ENCODE measurements at places on chromosomes 6 and 20.

GRCh38 chr6:66900133-66901083 is 1193.4 kb upstream of the EYS start:
- no peak for DNase-seq

DNA sequence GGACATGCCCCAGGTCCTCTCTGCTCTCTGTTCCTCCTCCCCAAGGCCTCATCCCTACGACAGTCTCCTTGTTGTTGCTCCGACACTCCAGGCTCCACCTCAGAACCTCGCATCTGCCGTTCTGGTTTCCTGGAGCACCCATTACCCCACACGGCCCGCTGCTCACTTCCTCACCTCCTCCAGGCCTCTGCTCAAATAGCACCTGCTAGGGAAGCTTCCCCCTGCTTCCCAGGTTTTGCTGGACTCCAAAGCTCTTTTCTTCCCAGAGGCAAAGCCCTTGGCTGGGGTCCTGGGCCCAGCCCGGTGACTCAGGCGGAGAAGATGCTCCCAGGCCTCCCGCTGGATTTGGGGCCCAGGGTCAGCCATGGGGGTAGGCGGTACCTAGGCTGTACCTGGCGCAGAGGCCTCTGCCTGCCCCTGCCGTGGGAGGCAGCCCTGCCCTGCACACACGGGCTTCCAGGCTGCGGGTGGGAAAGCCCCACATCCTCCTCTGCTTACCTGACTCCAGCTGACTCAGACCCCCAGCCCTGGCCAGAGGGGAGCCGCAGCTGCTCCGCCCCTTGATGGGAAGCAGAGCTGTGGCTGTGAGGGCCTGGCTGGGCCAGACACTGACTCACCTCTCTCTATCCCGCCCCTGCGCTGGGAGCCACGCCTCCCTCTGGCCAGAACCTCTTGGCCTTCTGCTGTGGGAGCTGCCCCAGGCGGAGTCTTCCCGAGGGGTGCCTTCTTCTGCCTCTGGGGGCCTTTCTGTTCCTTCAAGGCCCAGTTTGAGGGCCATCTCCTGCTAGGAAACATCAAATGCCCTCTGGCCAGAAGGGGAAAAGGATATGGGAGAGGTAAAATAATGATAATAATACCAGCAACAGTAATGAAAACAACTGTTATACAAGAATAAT is 130.5 kb downstream of the CEBPB start:
- DNase-seq = no peak

DNA sequence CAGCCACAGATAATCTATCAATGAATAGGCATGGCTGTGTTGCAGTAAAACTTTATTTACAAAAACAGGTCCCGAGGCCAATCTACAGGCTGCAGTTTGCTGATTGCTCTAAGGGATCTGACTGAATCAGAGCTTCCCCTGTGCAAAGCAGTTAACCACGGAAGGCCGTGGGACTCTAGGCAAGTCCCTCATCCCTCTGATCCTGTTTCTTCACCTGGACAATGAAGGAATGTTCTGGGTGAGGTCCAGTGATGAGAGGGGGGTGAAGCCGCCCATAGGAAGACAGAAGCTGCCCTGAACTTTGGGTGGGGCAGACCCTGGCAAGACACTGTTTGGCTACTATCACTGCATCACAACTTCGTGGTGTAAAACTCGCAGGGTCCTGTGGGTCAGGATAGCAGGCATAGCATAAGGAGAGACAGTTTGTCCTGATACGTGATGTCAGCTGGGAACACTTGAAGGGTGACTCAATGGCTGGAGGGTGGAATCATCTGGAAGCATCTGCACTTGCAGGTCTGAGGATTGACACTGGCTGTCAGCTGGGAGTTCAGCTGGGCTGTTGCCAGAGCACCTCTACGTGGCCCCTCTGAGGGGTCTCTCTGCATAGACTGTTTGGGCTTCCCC is 33.3 kb upstream of the TGM2 start:
- DNase-seq = no peak

DNA sequence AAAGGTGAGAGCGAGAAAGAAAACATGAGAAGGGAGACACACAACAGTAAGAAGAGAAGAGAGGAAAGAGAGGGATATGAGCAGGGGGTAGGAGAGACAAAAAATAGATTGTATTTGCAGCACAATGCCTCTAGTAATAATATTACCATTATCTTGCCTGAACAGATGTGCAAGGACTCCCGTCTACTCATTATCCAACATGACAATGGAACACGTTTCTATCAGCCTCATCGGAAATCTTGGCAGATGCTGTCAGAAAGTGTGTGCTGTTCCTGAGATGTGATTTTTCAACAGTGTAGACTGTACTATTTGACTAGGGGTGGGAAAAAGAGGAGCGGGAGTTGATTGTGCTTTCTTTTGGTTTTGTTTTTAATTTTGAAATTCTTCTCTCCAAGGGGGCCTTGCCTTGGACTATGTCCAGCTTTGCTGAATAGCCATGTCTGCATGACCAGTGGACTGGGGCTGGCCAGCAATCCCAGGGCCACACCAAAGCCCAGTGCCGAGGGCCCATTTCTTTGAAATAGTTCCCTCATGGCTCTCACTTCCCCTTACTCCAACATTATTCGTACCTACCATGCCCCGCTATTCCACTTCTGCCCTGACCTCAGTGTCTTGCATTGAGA is 11.3 kb upstream of the TRAM2 start:
- DNase-seq = no peak

DNA sequence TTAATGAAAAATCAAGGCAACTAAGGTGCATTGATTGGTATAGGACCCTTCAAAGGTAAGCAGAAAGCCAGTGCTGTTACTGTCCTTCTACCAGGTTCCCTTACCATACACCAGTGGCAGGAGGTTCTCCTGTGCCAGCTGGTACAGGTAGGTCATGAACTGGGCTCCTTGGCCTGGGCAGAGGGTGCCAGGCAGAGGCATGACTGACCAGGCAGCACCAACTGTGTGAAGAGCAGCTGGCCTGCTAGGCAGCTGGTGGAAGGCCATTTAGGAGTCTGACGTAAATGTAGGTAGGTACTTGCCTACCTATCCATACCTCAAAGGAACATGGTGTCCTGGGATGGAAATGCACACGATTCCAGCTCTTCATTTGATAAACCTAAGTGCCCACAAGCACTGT is 23.3 kb downstream of the PCNA start:
- DNase-seq = no peak

- DNase-seq = no peak
Measured at GRCh38 chr20:40683894-40684268, 5.2 kb downstream of the MAFB start.

DNA sequence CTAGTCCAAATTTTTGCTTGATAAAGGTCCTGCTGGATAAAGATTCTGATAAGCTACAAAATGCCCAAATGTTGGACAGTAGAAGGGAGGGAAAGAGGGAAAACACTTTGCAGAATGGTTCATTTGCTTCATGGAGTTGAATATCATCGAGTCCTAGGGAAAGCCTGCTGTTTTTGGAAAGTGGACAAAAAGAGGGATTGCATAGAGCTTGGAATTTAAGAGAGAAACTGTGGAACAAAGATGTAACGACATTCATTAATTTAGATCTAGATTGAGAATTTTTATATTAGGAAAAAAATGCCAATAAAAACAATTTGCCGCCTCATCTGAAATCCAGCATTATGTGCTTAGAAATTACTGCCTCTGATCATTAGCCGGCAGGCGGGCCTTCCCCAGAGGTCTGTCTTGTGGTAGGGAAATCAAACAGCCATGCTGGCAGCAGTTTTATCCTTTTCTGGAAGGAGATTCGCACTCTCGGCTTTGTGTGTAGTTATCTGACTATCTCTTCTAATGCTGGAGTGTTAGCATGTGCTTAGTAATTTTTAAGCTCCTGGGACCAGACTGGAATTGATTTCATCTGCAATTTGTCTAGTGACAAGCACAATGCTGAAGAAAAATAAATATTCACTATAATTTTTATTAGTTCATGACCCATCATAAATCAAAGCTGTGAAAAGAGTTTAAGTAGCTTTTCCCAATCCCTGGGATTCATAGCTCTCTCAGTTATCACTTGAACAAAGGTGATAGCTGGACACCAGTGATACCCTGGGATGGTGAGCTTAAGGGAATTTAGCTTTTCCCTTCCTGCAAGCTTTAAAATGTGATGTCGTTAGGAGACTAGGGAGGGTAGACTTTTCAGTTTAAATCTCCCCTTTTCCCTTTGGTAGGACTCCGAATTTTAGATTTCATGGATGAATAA is 329.5 kb downstream of the PRL start:
- DNase-seq = no peak

GRCh38 chr20:59873409-59873808 is 60.0 kb downstream of the SYCP2 start:
- DNase-seq = no peak

DNA sequence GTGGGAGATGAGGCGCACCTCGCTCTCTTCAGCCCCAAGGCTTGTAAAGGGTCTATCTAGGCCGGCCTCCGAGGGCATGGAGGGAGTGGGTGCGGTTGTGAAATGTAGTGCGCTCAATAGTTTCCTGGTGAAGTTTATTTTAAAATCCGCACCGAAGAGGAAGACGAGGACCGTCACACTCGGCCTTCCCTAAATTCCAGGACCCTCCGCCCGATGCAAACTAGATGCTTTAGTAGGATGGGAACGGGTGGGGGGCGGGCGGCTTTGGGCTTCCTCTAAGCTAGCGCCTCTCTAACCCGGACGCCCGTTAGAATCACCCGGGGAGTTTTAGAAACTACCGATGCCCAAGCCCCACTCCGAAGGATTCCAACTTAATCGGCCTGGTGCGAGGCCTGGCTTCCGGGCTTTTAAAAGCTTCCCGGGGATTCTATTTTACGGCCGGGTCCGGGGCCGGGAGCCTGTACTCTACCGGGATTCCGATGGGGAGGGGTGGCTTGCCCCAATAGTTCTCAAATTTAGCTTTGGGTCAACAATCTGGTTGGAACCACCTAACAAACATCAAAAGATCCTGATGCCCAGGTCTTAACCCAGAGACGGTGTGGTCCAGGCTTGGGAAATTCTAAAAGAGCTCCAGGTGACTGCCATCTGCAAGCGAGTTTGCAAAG is 548 bp upstream of the BCAS4 start:
- no peak for DNase-seq

- no peak for DNase-seq
Measured at GRCh38 chr20:24149175-24149574, 160.6 kb upstream of the GGTLC1 start.

GRCh38 chr20:46831633-46832011 is 63.0 kb upstream of the EYA2 start:
- no peak for DNase-seq

DNA sequence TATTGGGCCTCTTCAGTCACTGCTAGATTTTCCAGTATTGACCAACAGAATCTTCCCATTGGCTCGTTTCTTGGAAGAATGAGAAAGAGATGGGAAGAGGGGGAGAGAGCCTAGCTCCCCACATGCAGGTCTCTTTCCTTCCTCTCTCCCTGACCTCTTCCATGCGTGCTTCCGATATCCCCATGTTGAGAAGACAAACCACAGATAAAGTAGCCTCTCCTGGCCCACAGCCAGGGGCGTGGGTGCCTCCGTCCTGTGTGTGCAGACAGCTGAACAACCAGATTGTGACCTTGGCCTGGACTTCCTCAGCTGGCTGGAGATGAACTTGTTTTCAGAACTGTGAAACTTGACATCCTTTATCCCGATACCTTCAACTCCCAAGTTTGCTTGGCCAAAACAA is 71.0 kb downstream of the EDN3 start:
- no peak for DNase-seq

DNA sequence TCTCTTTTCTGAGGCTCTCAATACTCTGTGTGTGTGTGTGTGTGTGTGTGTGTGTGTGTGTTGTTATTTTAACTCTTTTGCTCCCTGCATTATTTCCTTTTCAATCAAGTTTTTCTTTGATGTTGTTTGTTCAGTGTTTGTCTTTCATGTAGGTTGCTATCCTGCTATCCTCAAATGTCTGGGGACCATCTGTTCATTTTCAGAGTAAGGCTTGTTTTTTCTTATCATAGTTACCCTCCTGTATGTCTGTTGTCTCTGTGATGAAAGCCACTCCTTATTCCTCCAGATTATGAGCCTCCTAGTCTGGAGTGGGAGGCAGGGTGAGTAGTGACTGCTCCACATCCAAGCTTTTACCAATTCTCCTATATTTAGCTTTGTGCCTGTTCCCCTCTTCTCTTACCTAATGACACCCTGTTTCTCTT is 9.2 kb downstream of the ENPP3 start:
- no peak for DNase-seq

DNA sequence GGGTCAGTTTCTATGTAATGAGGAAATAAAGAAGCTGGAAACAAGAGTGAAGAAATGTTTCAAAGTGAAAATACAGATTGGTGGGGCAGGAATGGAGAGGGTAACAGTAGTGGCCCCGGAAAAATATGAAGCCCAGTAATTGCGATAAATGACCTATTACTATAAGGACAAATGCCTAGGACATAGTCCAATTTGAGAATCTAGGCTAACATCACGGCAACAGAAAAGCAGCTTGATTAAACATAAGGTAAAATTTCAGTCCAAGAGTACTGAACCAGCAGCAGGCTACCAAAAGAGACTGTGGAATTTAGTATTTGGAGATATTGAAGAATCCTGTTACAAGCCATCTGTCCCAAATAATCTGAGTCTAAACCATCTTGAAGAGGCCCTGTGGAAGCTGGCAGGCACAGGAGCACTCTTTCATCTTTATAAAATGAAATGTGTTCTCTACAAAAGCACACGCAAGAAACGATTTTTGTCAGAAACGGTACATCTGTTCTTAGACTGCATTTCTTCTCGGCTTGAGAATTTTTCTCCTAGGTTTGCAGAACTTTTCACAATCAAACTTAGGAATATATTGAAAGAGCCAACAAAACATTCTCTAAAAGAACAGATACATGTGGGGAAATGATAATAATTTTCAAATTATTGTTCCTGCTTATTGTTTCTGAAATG is 49.3 kb downstream of the ELOVL5 start:
- DNase-seq = no peak

- no peak for DNase-seq
Measured at GRCh38 chr6:147677647-147678046, 169.2 kb downstream of the SAMD5 start.
